Posterior vena cava (tissue), 2 donors: ENCODE measurements at places on chromosomes 11 and 22.

GRCh38 chr11:95335989-95336388 lies 105.0 kb upstream of the SESN3 start:
- DNase-seq, result no peak

GRCh38 chr11:86511086-86511551 lies 136.4 kb downstream of the CCDC81 start:
- DNase-seq, result no peak

- DNase-seq, result no peak
These were observed 85.9 kb upstream of the SLC25A18 start for GRCh38 chr22:17477391-17477833.

- DNase-seq, result peak; percentile 89
These were observed 4.9 kb downstream of the ADORA2A start for GRCh38 chr22:24432059-24432853.

DNA sequence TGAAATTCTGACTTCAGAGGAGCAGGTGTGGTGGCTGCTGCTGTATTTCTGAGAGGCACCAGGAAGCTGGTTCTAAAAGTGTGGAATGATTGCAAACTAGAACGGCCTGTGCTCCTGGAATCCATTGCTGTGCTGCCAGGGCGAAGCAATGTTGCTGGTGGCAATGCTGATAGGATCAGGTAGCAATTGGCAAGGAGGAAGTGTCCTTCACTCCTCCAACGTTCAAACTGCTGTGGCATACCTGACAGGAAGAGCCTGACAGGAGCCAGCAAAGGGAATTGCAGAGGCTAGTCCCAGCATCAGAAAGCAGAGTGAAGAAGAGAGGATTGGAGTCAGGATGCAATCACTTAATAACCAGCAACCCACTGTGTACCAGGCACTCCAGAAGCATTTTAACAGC lies 118.2 kb downstream of the FAR1 start:
- DNase-seq, result no peak

GRCh38 chr22:49962012-49962750 lies 1.6 kb downstream of the PIM3 start:
- DNase-seq, result peak; percentile 95

DNA sequence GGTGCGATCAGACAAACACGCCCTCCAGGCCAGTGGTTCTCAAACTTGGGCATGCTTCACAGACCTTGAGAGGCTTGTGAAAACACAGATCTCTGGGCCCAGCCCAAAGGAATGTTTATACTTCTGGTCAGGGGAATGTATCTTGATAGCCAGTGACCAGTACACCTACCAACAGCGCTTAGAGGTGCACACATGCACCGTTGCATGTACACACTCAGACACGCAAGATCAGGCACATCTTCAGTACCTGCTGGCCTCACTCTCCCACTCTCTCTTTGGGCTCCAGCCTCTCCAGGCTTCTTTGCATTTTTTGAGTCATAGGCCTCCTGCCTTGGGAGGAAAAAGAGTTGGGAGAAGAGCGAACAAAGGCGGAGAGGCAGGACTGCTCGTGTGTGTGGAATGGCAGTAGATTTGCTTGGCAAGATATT lies 11.7 kb upstream of the FXYD6 start:
- DNase-seq, result no peak

GRCh38 chr22:44962741-44963454 lies 46.9 kb downstream of the PHF21B start:
- no peak for DNase-seq

DNA sequence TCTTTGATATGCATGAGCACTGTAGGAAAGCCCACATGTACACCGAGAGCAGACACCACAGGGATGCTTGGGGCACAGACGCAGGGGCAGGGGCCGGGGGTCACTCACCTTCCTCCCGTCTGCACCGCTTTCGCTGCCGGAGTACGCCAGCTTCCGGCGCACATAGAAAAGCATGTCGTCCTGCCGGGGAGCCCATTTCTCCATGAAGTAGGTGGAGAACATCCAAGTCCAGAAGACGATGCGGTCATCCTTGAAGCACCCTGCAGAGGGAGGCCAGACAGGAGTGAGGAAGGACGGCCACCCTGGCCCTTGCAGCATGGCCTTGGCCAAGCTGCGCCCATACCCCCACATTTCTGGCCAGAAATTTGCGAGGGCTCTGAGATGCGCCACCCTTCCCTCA lies 28.8 kb downstream of the KIAA0930 start:
- DNase-seq, result no peak

- no peak for DNase-seq
These were observed 1025.8 kb downstream of the FAM181B start for GRCh38 chr11:81707881-81708280.
